ENCODE measurements at places on chromosomes 3 and 15.

DNA sequence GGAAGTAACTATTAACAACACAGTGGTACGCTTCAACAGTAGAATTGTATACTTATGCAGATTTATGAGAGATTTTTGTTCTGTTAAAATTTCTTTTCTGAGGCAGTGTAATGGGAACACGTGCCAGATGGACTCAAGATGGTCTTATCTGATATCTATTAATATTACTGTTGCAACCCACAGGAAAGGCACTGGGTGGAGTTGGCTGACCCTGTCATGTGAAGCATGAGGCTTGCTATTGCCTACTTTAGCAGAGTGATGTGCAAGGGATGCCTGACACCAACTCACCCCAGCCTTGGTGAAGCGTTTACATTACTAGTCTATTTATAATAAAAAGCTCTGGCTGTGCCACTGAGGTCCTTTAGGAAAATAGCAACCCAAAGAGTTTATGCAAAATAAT, 19.8 kb upstream of the ARNT2 start:
- DNase-seq = no peak

DNA sequence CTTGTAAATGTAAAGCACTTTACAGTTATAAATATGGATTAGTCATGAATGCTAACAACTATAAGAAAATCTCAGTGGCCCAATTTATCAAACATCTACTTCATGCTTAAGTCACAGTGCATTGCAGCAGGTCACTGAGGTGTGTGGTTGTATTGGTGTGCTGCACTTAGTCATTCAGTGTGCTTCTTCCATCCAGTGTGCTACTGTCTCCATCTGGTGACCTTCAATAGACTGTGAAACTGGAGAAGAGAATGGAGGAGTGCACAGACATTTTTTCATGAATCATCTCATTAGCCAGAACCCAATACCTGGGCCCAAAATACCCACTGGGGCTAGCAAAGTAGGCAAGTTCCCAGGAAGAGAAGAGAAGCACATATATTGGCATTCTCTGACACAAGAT, 199.6 kb downstream of the SHOX2 start:
- DNase-seq = no peak

DNA sequence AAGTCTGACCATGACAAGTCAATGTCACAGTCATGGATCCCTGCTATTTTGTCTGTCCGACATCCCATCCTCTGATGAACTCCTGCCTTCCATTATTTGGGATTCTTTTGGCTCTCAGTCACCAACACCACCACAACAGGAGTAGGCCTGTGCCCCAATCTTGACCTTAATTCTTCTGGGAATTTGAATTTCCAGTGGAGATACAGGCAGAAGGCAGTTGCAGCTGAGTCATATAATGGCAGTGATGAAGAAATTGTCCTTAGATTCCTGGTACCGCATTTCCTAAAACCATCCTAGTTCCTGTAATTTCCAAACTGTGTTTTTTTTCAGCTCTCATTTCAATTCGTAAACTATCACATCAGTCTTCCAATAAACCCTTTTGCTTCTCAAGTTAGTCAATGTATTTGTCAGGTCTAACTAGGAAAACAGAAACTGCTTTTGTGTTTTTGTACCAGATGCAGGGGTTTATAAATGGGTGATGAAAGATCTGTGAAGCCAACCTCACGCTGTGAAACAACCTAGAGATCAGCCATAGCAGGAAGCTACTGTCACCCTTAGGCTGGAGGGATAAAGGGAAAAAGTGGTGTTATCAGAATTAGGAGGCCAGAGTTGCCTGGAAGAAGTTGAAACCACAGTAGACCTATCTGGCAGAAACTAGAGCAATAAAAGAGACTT, 126.3 kb upstream of the TMEM108 start:
- DNase-seq = no peak

GRCh38 chr15:42111924-42112323, 17.6 kb upstream of the PLA2G4D start:
- DNase-seq = no peak

GRCh38 chr3:38706961-38707360, 57.5 kb upstream of the SCN5A start:
- DNase-seq = no peak

DNA sequence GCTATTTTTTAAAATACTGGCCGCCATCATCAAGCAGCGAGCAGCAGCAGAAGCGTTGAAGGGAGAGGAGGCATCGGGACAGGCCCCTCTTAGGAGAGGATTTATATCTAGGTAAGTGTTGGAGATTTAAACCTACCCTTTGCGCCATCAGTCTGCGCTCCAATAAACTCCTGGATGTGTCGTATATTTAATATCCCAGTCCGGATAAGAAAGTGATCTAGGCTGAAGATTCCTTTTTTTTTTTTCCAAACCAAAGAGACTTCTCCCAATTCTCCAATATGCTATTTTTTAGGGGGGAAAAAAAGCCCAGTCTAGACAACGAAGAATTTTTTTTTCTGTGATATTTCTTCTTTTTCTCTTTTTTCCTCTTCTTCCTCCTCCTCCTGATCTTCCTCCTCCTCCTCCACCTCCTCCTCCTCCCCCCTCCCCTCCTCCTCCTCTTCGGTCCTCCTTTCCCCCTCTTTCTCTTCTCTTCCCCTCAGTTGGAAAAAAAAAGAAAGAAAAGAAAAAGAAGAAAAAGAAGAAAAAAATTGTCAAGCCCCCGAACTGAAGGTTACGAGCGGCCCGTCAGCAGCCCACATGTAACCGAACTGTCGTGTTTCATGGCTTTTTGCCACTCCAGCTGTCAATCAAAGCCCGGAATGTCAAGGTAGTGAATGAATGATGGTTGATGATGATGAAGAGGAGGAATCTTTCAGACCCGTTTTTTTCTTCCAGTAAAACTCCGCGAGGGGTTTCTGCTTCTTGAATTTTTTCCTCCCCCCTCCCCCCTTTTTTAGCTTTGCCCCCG, 835 bp downstream of the MEIS2 start:
- no peak for DNase-seq

DNA sequence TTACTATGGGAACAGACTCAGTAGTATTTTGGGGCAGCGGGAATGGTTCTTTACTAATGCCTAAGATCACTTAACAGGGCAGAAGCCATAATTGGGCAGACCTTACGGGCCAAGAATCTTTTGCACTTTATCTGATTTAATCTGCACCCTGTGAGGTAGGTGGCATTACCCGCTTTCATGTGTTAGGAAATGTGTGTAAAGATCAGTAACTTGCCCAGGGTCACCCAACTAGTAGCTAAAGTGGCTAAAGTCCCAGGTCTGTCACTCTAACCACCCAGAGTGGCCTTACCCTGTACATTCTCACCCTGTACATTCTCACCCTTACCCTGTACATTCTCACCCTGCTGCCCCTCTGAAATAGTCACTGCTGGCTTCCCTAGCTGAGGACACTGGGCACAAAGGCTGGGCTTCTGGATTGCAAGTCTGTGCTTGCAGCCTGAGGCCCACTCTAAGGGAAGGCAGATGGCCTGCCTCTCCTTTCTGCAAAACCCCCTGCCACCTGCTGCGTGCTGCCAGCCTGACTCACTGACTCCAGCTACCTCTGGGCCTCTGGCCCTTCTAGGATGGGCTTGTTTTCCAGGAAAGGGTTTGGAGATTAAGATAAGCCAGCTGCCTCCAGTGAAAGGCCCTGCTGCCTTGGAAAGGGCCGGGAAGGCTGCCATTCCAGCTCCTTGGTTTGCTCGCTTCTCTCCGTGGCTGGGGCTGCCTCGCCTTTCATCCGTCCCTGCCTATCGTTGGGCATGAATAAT, 37.5 kb upstream of the MYZAP start:
- no peak for DNase-seq

Measured in NCI-H187 treated with DMSO at 0.1 percent for 48 hours (cell line).